ENCODE measurements at places on chromosomes 12 and 14.

DNA sequence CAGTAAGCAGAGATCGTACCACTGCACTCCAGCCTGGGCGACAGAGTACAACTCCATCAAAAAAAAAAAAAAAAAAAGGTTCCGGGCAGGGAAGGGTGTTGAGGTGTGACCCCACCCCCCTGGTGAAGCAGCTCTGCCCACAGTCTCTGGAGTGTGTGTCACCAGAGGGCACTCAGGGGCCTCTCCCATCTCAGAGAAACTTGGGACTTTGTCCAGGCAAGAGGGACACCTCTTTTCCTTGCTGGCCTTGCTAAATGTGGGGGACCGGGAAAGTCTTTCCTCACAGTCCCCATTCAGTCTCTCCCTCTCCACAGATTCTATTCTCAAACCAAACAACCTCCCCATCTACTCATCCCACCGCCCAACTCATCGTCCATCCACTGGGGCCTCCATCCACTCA lies 43.6 kb downstream of the RFLNA start:
- no peak for DNase-seq

GRCh38 chr12:66409195-66409871 lies 107.0 kb downstream of the HELB start:
- DNase-seq: no peak

DNA sequence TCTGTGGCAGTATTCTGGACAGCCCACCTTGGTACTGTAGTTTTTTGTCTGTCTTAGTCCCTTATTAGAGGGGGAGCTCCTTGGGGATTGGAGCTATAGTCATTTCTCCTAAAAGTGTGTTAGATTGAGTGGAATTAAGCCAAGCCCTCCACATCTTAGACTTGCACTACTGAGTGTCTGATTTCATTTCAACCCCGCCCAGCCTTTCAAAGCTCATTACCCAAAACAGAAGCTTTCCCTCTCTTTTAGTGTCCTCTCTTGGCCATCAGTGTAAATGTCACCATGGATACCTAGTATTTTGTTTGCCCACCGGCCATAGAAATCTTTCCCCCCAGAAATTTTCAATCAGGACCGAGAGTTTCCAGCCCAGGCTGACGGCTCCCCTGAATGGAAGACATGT lies 74.5 kb downstream of the LRRC74A start:
- no peak for DNase-seq

GRCh38 chr14:43471595-43471994 lies 1035.5 kb downstream of the FSCB start:
- no peak for DNase-seq

GRCh38 chr12:69056743-69057515 lies 124.0 kb upstream of the CPM start:
- no peak for DNase-seq

DNA sequence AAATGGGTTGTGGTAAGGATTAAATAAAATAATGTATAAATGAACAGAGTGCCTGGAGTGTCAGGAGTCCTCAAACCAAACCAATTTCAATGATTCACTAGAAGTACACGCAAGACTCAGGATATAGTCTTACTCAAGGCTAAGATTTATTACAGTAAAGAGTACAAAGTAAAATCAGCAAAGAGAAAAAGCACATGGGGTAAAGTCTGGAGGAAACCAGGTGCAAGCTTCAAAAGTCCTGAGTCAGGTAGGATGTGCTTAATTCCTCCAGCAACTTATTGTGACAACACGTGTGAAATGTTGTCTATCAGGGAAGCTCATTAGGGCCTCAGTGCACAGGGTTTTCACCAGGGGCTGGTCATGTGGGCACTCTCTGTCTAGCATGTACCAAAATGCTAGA lies 105.8 kb upstream of the NAP1L1 start:
- DNase-seq: no peak

DNA sequence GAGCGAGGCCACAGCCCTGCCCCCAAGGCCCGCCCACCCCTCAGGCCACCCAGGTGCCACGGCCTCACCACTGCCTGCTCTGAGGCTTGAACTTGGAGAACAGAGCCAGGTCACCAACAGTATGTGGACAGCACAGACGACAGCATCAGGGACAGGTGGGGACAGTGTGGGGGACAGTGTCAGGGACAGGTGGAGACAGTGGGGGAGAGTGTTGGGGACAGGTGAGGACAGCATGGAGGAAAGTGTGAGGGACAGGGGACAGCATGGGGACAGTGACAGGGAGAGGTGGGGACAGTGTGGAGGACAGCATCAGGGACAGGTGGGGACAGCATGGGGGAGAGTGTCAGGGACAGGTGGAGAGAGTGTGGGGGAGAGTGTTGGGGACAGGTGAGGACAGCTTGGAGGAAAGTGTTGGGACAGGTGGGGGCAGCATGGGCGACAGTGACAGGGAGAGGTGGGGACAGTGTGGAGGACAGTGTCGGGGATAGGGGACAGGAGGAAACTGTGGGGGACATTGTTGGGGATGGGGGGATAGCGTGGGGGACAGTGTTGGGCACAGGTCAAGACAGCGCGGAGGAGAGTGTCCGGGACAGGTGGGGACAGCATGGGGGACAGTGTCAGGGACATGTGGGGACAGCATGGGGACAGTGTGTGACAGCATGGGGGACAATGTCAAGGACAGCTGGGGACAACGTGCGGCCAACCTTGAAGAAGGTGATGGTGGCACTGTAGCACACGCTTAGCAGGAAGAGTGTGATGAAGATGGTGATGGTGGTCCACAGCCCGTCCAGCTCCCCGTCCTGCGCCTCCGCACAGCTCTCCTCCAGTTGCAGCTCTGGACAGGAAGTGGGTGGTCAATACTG lies 114.9 kb downstream of the TMEM121 start:
- no peak for DNase-seq

DNA sequence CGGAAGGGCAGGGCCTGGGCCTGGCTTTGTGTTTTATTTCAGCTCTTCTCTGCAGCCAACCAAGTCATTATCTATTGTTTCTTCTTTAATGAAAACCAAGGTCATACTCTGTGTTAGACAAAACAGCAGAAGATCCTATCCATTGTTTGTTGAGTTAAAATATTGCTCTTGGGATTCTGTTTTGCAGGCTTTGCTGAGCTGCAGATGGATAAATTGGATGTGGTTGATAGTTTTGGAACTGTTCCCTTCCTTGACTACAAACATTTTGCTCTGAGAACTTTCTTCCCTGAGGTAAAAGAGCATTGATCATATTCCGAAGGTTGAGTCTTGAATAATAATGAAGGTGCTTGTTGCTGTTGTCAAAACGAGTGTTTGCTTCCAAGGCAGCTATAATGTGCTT lies 106.6 kb downstream of the PLXNC1 start:
- DNase-seq: no peak

GRCh38 chr14:36580856-36581831 lies 1.3 kb downstream of the NKX2-8 start:
- no peak for DNase-seq

GRCh38 chr14:38716926-38717325 lies 386.1 kb downstream of the SEC23A start:
- no peak for DNase-seq

DNA sequence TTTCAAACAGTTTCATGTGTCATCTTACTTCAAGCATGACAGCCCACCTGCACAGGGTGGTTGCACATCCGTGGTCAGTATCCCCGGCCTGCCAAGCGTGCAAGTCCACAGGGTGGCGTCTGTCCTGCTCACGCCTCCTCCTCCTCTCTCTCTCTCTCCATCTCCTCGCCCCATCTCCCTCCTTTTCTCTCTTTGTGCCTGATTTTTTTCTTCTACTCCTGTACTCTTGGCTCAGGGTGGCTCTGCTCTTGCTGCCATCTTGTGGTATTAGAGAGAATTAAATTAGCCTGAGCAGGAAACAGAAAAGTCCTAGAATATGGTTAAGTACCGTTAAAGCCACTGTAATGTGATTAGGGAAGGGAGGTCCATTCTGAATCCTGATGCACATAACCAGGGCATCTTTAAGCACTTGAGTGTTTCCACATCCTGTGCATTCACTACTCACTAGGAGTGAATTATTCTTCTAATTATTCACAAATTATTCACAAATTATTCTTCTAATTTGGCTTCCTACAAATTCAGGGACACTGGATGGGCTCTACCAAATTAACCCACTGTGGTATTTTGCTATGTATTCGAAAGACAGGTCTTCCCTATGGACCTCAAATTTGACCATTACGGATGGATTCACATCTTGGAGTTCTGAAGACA lies 25.5 kb upstream of the DTX1 start:
- DNase-seq: no peak

GRCh38 chr12:47705566-47706425 lies at the start of gene RPAP3:
TSS of gene RPAP3 (minus strand) at chr12:47706030. CDS start at chr12:47702840, 3,190 bp downstream.
- DNase-seq: peak; percentile 80

- no peak for DNase-seq
Measured at GRCh38 chr12:111823891-111824290, 18.1 kb upstream of the MAPKAPK5 start.

DNA sequence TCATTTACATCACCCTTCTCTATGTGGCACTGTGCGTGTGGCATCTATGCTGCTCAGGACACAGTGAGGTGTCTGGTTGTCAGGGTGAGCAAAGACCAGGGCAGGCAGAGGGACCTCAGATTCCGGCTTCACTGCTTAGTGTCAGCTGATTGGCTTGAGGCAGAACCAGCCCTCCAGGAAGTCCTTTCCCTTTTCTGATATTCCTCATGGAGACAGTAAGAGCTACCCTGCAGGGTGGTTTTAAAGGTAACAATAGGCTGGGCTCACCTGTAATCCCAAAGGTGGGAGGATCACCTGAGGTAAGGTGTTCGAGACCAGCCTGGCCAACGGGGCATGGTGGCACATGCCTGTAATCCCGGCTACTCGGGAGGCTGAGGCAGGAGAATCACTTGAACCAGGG lies 129.3 kb upstream of the AMIGO2 start:
- no peak for DNase-seq

- DNase-seq: no peak
Measured at GRCh38 chr12:91492648-91493047, 310.0 kb upstream of the DCN start.

DNA sequence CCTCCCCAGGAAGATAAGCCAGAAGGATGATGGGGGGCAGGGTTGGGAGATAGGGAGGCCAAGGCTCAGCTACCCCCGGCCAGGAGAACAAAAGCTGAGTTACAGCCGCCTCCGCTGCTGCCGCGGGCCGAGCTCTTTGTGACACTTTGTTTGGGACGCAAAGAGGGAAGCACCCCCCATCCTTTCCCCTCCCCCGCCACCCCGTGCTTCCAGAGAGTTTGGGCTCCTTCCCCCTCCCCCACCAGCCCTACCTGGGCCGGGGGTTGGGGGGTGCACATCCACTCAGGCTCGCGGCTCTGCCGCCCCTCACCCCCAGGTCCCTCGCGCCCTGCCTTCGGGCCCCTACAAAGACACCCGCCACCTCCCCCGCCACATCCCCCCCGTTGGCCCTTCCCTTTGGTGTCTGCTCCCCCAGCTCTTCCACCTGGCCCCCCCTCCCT lies 799 bp downstream of the ZNF219 start:
- DNase-seq: no peak

DNA sequence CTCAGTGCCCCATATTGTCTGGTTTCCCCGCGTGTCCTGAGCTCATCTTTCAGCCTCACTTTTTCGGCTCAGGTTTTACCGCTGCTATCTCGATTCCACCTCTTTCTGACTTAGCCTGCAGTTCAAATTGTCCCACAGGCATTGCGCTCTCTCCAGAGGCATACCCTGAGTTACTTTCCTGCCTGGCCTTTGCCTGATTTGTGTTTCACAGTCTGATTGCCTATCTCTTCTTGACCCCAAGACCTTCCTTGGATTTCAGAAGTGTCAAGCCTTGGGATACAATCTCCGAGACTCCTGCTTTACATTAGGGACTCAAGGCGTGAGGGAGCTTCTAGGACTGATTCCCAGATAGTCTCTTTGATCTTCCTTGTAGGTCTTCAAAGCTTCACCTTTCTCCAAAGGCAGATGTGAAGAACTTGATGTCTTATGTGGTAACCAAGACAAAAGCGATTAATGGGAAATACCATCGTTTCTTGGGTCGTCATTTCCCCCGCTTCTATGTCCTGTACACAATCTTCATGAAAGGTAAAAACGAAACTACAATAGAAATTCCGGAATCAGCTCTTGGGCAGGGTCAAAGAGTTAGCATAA lies 629 bp downstream of the LETMD1 start:
- DNase-seq: peak; percentile 83

- no peak for DNase-seq
Measured at GRCh38 chr14:58479975-58480374, 52.5 kb downstream of the KIAA0586 start.

- no peak for DNase-seq
Measured at GRCh38 chr14:69987406-69988121, 108.3 kb downstream of the SMOC1 start.

DNA sequence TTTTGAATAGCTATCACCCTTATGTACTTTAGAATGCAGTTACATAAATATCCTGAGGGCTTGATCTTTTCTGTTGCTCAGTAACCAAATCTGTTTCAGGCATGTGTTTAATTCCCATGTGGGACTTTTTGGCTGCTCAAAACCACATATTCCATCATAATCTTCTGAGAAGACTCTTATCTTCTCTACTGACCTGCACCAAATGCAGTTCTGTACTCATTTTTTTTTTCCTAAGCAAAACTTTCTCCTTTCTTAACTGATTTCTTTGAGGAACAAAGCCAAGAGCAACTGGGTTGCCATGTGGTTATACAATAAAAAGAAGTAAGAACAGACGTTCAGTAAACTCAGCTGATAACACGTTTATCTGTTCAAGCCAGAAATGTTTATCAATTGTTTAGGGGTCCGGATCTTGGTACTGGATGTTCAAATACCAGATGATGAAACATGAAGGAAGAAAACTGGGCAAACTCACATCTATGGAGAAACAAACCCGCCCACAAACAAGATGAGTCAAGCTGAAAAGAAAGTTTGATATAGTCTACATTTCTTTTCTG lies 50.1 kb downstream of the TMEM132C start:
- no peak for DNase-seq

DNA sequence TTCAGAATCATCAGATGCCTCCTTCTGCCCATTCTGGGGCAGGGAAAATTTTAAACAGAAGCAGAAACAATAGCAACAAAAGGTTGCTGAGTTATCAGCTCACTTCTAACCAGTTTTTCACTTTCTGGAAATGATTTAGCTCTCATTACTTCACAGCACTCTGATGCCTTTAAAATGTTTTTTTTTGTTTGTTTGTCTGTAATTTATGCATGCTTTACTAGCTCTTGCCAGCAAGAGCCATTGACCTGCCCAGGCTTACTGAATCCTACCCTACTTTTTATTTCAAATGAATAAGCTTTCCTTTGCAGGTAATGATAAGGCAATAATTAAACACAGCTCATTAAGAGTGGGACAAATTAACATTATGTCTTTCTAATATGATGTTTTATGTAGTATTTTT lies 466.1 kb upstream of the NOVA1 start:
- DNase-seq: no peak

GRCh38 chr14:93799989-93800921 lies 12.0 kb upstream of the PRIMA1 start:
- DNase-seq: no peak

DNA sequence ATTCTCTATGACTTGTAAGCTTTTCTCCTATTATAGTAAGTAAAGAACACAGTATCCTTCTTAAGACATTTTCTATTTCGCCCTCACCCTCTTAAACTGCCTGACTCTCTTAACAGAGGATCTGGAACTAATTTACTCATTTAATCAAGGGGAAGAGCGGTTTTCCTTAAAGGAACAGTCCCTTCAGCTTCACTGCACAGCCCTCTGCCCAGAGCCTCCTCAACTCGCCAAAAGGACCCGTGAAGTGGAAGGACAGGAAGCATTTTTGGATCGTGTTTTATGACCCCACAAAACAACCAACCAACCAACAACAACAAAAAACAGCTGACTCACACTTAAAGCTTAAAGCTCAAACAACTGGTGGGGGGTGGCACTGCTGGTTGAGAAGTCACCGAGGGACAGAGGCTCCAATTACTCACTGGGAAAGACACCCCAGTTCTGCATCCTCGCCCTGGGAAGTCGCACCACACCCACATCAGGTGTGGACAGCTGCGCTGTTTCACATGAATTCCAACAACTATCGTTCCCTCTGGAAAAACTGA lies 35.7 kb downstream of the NID2 start:
- no peak for DNase-seq

All from GOT3 (cell line).